Cortex of kidney (tissue), 1 donor: ENCODE measurements at places on chromosomes 2 and 18.

DNA sequence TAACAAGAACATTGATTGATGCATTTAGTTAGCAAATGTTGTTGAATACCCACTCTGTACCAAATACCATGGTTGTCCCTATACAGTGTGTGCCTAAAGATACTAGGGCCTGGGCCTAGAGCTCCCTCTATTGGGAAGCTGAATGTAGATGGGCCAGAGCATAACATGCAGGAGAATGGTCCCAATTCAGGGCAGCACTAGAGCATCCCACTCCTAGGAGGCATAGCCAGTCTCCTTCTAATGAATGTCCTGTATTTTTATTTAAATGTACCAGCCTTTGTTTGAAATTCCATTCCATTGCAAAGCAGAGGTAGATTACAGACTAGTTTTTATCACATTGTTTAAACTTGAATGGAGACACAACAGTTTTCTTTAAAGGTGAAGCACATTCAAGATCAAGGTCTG lies 90.6 kb downstream of the FEZ2 start:
- DNase-seq, result no peak

- DNase-seq, result no peak
These were observed 294.9 kb upstream of the CYRIA start for GRCh38 chr2:16960579-16960978.

DNA sequence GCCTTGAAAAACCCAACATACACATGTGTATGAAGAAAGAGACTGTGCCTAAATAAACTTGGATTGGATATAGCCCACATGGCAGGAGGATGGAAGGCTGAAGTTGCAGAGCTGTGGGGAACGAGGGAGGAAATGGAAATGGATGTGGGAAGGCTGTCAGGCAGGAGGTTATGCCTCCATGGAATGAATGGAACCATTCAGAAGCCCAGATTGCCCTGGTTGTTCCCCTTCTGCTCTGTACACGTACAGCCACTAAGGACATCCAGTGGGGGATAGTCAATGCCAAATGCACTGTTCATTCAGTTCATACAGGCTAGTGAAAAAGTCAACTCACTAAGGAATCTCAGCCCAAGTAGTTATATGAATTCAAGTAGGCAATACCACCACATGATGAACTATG lies 463.7 kb downstream of the TNS1 start:
- no peak for DNase-seq

- no peak for DNase-seq
These were observed 499.7 kb upstream of the SYT4 start for GRCh38 chr18:43776997-43777396.

DNA sequence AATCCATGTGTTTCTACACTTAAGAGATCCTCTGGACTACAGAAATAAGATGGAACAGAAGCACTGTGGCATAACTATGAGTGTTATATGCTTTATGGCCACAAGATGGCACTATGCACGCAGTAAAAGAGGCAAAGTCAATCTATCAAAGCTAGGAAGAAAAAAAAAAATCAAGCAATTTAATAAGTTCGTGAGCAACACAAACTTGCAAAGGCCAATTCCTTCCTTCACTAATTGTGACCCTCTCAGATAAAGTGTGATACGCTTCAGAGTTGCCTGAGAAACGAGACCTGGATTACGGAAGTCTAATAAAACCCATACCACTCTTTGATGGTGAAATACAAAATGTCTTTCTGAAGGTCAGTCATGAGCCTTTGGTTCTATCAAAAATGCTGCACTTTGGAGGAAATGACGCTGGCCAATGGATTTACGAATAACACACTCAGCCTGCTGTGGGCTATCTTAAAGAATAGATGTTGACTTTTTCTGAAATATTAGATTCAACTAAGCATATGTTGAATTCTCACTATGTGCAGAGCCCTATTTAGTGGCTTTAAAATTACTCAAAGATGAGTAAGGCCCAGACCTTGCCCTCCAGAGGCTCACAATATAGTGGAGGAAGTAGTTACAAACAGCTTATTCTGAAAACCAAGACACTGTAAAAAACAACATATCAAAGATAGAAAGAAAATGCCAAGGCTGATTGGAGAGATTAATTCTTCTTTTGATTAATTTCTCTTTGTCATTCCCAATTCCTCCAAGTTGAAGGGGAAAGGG lies 35.5 kb upstream of the TTR start:
- DNase-seq, result no peak

- no peak for DNase-seq
These were observed 155.4 kb downstream of the GALR1 start for GRCh38 chr18:77405096-77405495.

DNA sequence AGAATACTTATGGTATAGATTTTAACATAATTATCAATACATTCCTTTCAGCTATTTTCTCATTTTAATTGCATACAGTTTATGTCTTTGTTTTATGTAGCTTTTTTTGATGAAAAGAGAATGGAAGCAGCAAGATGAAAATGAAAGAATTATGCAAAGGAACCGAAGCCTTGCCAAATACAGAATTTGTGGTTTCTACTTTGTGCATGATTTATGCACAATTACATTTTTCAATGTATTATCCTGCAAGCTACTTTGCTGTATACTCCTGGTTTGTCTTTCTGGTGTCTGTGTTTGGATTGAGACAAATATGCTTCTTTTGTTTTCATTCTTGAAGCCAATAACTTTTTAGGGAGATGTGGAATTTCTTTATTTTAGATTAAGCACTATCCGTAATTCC lies 1642.6 kb upstream of the CELF4 start:
- DNase-seq, result no peak

GRCh38 chr2:44325897-44326296 lies 35.4 kb downstream of the PREPL start:
- DNase-seq, result no peak

DNA sequence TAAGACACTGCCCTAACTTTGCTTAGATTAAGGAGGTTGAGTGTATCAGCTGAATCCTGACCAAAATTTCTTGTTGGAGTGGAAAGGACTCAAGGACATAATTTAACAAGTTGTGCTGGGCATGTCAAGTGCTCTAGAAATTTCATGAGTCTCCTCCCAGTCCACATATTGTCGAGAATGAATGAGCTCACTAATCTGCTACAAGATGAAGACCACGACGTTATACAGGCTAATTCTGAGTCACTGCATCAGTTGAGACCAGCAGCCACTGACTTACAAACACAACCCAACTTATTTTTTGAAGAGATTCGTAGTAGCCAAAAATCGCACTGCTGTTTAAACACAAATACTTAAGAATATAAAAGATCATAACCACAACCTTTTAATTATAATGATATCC lies 28.7 kb upstream of the SLC8A1 start:
- DNase-seq, result no peak

GRCh38 chr18:63187791-63188460 lies 131.6 kb downstream of the BCL2 start:
- DNase-seq, result no peak

DNA sequence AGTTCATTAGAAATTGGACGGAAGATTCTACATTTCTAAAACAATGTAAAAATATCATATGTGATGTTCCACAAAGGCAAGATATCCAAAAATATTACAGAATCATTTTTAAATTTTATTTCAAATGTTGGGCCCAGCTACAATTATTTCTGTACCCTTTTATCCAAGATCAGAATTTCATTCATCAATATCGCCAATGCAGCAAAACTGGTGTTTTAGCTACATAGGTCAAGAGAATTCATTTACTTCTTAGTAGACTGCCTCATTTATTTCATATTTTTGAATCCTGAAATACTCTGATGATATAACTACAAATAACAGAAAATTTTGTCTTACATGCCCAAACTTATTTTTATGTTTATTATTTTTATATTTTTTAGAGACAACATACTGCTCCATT lies 143.1 kb downstream of the CMPK2 start:
- no peak for DNase-seq

DNA sequence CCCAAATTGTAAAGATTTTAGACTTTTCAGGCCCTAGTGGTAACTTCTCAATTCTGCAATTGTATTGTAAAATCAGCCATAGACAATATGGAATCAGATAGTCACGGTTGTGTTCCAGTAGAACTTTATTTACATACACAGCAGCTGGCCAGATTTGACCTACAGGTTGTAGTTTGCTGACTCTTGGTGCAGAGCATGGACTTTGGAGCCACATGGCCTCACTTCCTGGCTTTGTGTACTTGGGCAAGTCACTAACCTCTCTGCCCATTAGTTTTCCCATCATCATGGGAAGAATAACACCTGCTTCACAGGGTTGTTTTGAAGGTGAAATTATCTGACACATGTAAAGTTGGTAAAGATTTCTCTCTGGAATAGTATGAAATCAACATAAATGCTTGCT lies 147.6 kb downstream of the TMEM200C start:
- DNase-seq, result no peak

GRCh38 chr18:360676-361075 lies 92.8 kb upstream of the THOC1 start:
- DNase-seq, result no peak

DNA sequence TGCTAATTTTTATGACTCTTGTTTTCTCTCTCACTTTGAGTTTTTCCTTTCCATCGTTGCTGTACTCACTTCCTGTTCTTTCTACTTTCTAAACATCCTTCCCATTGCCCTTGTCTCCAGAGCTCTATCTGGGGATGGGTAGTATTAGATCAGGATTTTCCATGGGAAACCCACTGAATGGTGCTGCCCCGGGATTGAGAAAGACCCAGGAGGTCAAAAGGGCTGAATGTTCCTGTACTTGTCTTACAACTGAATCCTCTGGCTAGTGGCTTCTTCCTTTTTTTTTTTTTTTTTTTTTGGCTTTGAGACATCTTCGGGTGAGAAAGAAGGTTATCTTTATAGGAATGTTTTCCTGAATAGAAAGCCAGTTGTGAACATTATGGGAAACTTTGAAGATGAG lies 364.8 kb upstream of the SLC14A2 start:
- DNase-seq, result no peak
